Substantia nigra (tissue), 51 donors: ENCODE measurements at places on chromosomes 7 and 10.

DNA sequence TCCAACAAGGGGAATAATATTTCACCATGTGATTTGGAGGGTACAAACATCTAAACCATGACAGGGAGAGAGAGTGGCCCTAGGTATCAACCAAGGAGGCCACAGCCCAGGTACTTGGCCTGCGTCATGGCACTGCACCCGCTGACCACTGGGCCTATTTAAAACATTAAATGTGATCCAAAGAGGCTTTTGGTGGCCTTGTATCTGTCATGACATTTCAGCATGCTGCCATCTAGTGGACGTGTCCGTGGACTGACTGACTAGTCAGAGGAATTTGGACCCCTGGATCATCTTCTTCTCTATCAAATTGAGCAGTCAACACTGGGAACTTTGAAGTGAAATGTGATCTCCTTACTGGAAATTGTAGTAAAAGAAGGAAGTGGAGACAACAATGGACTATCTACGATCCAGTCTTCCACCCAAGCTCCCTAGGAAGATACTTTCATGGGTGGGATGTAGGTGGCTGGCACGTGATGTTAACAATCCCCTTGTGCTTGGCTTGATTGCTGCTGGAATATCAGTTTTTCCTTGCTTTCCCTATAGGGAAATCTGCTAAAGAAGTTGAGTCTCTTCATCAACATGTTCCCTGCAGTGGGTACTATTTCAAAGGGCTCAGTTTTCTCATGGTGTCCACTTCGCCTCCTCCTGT is 24.6 kb upstream of the ITGA8 start:
- no peak for DNase-seq

GRCh38 chr7:7438851-7439250 is 96.8 kb downstream of the COL28A1 start:
- no peak for DNase-seq

- no peak for DNase-seq
These were observed 574 bp downstream of the MYL10 start for GRCh38 chr7:101628522-101628921.

DNA sequence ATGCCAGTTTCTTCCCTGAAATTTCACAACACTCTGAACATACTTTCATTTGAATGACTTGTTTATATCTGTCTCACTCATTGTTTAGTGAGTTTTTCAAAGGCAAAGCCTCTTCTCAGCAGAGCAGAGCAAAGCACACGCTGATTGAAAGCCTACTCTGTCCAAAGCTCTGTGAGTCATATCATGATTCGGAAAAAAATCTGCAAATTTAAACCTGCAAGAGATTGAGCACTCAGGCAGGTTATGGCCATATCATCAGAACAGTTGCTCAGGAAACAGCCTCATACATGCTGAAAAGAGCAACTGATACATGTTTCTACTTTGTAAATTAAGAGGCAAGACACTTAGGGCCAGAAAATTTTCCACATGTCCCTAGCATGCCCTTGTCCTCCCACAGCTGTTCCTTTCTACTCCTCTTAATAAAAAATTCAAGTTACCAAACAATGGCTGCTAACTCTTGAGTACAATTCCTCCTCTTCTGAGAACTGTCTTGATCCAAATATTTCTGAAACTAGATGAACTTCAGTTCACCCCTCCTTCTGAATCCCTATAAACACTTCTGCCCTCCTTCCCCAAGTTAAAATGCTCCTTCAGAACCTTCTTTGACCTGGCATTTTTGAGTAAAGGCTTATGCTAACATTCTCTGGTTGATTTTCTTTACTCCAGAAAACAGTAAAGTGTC is 140.6 kb upstream of the HPS1 start:
- DNase-seq, result no peak

- no peak for DNase-seq
These were observed 337.7 kb upstream of the NPVF start for GRCh38 chr7:25565949-25566348.

DNA sequence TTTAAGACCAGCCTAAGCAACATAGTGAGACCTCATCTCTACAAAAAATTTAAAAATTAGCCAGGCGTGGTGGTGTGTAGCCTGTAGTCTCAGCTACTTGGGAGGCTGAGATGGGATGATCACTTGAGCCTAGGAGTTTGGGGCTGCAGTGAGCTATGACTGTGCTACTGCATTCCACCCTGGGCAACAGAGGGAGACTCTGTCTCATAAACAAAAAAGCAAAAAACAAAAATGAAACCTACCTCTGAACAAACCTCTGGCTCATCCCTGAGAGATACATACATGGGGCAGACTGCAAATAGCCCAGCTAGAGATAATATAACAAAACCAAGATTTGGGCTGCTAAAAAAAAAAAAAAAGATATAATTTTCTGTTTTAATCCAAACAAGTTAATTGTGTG is 19.5 kb downstream of the C10orf67 start:
- DNase-seq, result no peak

DNA sequence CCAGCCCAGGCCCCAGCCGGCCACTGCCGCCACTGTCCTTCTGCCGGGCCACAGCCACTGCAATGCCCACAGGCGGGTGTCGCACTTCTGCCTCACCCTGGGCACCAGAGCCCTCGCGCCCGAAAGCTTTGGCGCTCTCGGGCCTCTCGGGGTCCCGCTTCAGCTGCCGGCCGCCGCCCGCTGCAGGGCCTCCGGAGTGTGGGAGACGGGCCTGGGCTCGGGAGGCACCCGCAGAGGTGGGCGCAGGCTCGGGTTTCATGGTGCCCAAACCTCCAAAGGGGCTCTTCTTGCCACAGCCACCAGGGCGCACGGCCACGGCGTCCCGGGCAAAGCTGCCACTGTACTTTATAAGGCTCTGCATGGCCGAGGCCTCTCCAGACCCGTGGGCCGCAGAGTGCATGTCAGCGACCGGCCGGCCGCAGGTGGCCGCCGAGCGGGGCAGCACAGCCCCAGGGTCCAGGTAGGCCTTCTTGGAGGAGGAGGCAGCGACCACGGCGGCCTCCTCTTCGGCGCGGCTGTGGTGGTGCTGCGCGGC is 35.9 kb downstream of the TNRC18 start:
- no peak for DNase-seq

DNA sequence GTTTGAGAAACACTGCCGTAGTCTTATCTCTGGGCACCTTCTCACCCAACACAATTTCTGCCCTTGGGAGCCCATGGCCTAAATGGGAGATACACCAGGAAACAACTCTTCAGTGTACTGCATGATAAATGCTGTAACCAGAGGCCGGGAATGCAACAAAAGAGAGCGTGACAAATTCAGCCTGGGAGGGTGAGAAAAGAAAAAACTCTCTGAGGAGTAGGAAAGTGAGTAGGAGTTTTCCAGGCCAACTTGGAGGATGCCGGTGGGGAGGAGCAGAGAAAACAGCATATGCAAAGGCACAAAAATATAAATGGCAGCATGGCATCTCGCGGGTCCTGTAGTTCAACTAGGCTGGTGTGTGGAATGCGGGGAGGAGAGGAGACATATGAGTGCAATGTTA is 624.5 kb downstream of the PARD3 start:
- DNase-seq, result no peak

GRCh38 chr10:7218968-7219367 is 191.9 kb downstream of the SFMBT2 start:
- DNase-seq, result no peak
